ENCODE measurements at places on chromosomes 4 and X.
A peak's percentile ranks its signal among the peaks of the same experiment; 100 is the strongest.

DNA sequence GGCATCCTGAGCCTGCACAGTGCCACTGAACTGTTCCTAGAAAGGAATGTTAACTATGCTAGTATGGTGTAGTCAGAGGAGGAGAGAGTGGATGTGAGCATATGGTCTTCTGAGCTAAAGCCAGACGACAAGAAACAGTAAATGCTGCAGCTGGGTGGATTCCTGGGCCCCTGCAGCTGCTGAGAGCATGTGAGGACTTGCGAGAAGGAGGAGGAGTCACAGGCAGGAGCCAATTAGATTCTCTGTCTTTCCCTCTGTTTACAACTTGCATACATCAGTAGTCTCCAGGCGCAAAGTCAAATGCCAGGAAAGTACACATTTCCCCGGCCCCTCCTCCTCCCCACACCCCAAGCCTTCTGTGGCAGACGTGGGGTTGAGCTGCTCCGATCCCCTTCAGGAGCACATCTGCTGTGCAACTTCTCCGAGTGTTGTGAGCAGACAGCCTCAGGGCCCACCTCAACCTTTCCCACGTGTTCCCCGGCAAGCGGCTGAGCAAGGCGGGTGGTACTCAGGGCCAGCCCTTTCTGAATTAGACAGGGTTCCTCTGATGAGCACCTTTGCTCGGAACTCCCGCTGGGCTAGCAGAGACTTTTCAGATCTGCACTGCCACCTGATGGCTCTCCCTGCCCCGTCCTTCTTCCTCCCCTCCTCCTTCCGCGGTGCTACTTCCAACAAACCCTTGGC lies 108.7 kb upstream of the ATP6AP2 start:
- peak; percentile 78 for DNase-seq

- DNase-seq, result peak; percentile 37
Observed at GRCh38 chr4:40003986-40004385, 26.3 kb upstream of the PDS5A start.

DNA sequence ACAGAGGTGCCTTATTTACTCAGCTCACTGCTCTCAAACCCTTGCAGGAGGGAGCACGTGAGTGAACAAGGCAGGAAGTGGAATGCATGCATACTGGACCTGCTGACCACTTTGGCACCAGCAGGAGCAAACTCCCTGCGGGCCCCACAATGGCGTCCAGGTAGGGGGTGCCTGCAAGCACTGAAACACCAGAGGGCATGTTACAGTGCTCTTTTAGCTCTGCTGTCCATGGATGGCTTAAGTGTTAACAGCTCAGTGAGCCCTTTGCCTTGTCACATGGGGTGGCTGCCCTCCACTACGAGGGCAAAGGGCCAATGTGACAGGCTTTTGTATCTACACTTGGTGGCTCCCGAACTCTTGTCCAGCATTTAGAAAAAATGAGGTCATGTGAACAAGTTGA lies 199.5 kb upstream of the UGT8 start:
- no peak for DNase-seq

- no peak for DNase-seq
Observed at GRCh38 chr4:55074386-55074785, 51.0 kb downstream of the KDR start.

DNA sequence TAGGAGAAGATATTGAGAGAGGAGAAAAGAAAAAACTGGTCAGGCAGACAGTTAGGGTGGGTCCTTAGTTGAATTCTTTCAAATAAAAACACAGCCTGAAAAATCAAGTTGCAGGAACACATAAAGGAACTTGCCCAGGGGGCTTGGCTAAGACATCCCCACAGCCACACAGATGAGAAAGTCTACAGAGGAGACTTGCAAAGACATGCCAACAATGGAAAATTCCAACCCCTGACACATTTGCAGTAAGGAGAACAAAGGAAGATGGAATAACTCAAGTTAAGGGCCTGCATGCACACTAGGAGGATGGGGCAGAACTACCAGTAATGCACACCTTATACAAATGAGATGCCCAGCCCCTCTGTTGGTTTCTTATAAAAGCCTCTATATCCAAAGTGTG lies 197.6 kb downstream of the CPXCR1 start:
- no peak for DNase-seq

DNA sequence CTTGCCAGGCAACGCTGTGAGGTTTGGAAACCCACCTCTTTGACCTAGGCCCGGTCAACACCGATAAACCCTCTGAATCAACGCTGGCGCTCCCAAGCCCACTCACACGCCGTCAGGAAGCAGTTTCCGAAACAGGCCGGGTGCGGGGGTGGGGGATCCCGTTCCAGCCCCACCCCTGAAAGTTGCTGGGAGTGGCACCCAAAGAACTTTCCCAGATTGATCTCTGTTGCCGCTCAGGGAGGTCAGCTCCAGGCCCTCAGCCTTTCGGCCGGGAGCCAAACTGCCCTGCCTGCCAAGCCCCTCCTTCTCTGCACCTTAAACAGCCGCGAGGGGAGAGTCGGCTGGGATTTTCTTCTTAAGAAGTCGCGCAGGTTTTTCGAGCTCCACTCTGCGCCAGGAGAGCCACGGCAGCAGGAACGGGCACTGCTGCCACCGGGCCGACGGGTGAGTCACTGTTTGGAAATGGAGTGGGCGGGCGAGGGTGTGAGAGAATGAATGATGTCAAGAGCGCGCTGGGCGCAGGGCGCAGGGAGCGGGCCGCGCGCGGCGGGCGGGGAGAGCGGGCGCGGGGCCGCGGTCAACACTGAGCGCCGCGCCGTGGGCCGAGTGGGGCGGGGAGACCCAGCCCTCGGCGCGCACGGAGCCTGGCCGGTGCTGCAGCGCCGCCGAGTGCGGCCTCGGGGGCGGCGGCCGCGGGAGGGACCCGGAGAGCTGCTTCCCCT lies at the start of gene SGMS2:
Gene SGMS2 (plus strand): TSS at position 583 of the 722 bp plus-strand sequence. CDS start 70,622 bp downstream, outside the sequence.
- DNase-seq, result no peak

DNA sequence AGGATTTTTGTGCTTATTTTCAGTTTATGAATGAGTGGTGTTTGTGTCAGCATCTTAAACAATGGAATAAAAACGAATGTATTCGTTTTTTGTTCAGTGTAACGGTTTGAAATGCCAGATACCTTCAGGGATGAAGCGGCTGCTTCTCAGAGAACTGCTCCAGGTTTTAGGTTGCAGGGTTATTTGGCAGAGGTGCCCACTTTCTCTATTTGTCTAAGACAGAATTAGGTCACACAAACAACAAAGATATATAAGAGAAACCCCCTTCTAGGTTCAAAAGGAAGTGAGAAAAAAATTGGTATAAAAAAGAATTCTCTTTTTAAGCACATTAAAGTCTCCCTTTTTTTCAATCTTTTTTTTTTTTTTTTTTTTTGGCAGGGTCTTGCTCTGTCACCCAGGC lies 98.9 kb downstream of the MFAP3L start:
- no peak for DNase-seq

DNA sequence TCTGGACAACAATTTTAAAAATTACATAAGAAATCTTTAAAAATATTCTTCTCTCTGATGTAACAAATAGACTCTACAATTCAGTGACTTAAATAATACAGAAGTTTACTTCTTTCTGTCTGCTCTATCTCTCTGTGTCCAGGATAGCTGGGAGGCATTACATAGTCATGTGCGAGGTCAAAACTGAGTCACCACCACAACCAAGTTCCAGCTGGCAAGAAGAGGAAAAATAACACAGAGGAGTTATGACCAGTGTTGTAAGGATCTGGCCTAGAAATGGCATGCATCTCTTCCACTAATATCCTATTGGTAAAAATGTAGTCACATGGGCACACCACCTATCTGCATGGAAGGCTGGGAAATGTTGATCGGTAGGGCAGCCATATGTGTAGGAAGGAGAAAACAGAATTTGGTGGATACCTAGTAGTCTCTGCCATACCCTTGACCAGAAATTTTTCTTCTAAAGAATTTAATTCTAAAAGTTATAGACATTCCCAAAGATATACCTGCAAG lies 39.4 kb upstream of the WDFY3 start:
- DNase-seq, result no peak

DNA sequence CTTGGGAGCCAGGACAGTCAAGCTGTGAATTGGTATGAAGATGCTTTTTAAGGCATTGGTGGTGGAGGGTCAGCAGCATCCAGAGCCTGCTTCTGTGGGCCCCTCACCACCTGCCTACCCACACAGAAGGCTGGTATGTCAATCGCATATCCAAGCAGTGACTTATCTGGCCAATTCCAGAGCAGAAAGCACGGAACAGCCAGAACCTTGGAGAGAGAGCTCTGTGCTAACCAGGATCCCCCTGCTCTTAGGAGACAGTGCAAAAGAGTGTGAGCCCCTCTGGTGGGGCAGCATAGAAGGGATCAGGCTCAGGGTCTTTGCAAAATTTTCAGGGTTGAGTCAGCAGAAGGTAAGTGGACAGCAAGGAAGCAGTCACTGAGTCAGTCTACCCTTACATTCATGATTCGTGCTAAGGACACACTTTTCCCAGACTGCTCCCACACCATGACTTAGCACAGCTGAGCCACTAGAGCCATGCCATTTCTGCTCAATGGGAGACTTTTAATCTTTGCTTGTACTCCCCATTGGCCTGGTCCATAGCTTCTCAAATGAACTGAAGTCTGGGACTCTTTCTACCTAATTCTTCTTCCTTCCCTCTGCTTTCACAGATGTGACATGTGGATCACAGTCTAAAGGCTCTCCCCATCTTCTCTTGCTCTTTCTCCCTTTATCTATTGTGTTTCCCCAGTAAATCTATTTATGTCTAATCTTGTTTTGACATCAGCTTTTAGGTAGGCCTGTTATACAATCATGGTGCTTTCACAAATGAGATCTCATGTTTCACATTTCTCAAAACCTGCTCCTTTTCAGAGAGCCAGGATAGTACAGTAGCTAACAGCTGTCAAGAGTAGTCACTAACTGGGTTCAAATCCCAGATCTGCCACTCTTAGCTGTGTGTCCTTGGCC lies 20.0 kb downstream of the MORF4L2 start:
- no peak for DNase-seq
